Smooth muscle cell of trachea (primary cell): ENCODE measurements at places on chromosomes 7 and 10. TPM values are rescaled to one million over a fixed set of nuclear protein-coding genes. Genes with fewer than 3 reads are reported as not detected.

SYT15B gene
- total RNA-seq = not detected in 2 replicates

CYP2C8 gene
- 0.33 TPM in 1 of 2 replicates, not detected in the other for total RNA-seq

TBX20 gene
- not detected in 2 replicates for total RNA-seq

PIK3AP1 gene
- 0.50 TPM in 1 of 2 replicates, not detected in the other for total RNA-seq

GPR158 gene
- total RNA-seq = under 0.01 TPM in 1 of 2 replicates, not detected in the other

ZC3HAV1L gene
- 7.1 and 11.7 TPM in 2 replicates for total RNA-seq

SLC26A5 gene
- not detected in 2 replicates for total RNA-seq

EBLN1 gene
- not detected in 2 replicates for total RNA-seq

FFAR4 gene
- total RNA-seq = not detected in 2 replicates

HOXA11 gene
- under 0.01 TPM in 1 of 2 replicates, not detected in the other for total RNA-seq
